ENCODE measurements at places on chromosomes 1 and 21.
A peak's percentile ranks its signal among the peaks of the same experiment; 100 is the strongest.

- no peak for DNase-seq
These were observed 187.0 kb upstream of the ESRRG start for GRCh38 chr1:216910081-216910840.

DNA sequence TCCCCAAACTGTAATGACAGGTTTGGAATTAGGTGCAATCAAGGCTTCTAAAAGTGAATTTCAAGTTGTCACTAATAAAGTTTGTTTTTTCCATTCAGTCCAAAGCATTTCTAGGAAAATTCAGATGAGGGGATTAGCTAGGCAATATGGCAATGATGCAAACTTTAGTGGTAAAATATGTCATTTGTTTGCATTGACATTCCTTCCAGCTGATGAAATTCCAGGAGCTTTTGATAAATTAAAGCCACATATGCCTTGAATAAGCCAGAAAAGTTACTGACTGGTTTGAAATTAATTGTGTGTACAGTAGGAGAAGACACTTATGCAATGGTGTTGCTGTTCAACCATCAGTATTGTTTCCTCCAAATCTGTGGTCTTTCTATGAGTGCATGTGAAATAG lies 57.8 kb downstream of the MROH9 start:
- DNase-seq, result no peak

GRCh38 chr1:154797175-154797574 lies 72.9 kb downstream of the KCNN3 start:
- DNase-seq, result no peak

DNA sequence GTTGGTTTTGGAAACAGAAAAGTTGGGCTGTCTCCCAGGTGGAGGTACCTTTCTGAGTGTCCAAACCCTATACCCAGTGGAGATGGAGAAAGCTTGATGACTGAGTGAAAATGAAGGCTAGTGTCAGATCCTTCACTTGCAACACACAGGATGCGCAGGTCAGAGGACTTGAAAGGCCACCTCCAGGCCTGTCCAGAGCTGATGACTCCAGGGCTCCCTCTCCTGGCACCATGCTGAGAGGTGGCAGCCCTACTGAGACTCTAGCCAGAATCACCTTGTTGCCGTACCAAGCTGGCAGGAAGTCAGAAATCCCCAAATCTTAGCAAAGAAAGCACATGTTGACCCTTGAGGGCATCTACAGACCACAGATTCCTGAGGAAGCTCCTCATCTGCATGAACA lies 16.4 kb downstream of the KNCN start:
- DNase-seq, result peak; percentile 47

Data from bronchial epithelial cell (primary cell).